COR-L47 (cell line): ENCODE measurements at places on chromosomes 2 and 18.

DNA sequence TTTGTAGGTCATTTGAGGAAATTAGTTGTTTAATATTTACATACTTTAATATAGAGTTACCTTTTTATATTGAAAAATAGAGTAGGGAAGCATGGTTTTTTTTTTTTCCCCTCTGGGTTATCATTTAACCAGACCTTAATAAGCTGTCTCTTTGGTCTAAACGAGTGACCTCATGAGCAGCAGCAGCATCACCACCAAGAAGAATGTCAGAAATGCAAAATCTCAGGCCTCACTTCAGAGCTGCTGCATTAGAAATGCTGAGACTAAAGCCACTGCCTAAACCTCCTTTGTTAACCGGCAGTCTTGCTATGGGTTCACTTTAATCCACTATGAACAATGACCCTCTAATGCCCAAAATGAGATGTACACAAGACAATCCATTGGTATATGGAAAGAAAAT, 733.7 kb upstream of the FAM98A start:
- no peak for DNase-seq

- DNase-seq = no peak
Observed at GRCh38 chr2:169815849-169816248, 8.9 kb downstream of the METTL5 start.

GRCh38 chr2:12436935-12437561, 279.7 kb upstream of the TRIB2 start:
- DNase-seq = no peak

- no peak for DNase-seq
Observed at GRCh38 chr18:23401400-23402347, 51.4 kb upstream of the RIOK3 start.

GRCh38 chr2:237171396-237171795, 85.7 kb downstream of the COPS8 start:
- DNase-seq = no peak

- no peak for DNase-seq
Observed at GRCh38 chr2:128745946-128746345, 427.3 kb upstream of the HS6ST1 start.

- peak; percentile 80 for DNase-seq
Observed at GRCh38 chr2:11829947-11830707, 83.7 kb downstream of the LPIN1 start.

DNA sequence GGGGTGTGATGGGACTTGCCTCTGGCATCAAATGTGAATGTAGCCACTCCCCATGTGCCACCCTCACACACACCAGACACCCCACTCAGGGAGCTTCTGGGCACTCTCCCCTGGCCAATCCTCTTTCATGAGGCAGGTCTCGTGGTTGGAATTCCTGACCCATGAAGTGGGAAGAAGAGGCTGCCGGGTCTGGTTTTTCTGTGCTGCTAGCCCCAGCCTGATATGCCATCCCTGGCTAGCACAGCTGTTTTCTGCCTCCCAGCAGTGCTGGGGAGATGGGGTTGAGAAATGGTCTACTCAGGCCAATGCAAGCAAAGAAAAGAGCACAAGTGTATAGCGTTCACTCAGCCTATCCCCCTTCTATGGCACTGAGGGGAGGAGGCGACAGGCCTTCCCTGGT, 1.2 kb upstream of the C2orf72 start:
- no peak for DNase-seq

- DNase-seq = no peak
Observed at GRCh38 chr18:74936343-74936742, 272.6 kb downstream of the PTGR3 start.

DNA sequence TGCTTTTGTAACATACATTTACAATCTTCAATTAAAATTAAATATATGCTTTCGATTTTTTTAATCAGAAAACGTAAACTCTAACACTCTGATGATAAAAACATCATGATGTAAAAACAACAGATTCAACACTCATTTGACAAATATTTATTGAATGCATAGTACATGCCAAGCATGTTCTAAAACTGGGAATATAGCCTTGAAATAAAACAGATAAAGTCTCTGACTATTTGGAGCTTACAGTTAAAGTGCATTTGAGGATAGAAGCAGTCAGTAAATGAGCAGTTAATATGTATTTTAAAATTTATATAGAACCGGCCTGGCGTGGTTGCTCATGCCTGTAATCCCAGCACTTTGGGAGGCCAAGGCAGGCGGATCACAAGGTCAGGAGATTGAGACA, 47.8 kb downstream of the TMX3 start:
- no peak for DNase-seq

GRCh38 chr2:235829726-235830125, 335.9 kb downstream of the AGAP1 start:
- DNase-seq = no peak

DNA sequence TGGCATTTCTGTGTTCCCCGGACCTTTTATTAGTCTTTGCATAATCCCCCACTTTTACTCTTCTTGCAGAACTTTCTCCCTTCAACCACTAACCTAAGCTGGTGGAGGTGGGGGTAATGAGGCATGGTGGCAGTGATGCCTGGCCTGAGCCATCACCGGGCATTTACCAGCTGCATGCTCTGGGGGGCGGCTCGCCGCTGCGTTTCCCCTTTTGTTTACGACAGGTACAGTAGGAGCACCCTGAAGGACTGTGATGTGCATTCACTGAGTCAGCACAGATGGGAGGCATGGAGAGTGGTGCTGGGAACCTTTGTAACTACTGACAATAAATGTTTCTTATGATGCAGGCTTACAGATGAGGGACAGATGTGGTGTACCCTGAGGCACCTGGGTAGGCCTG, 46.9 kb downstream of the PLEKHB2 start:
- DNase-seq = no peak

DNA sequence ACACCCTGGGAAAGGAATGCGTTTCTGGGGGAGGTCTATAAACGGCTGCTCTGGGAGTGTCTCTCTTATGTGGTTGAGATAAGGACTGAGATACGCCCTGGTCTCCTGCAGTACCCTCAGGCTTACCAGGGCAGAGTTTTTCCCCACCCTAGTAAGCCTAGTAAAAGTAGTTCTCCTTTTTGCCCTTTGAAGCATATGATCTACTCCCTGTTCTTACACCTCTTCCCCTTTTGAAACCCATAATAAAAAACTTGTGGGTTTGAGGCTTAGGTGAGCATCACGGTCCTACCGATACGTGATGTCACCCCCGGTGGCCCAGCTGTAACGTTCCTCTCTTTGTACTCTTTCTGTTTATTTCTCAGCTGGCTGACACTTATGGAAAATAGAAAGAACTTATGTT, 97.4 kb downstream of the FSIP2 start:
- DNase-seq = no peak

- DNase-seq = peak; percentile 7
Observed at GRCh38 chr18:77619525-77619924, 369.9 kb downstream of the GALR1 start.

- no peak for DNase-seq
Observed at GRCh38 chr2:239022437-239023260, 174.8 kb downstream of the TWIST2 start.

- no peak for DNase-seq
Observed at GRCh38 chr18:59787998-59788790, 91.0 kb upstream of the CCBE1 start.

DNA sequence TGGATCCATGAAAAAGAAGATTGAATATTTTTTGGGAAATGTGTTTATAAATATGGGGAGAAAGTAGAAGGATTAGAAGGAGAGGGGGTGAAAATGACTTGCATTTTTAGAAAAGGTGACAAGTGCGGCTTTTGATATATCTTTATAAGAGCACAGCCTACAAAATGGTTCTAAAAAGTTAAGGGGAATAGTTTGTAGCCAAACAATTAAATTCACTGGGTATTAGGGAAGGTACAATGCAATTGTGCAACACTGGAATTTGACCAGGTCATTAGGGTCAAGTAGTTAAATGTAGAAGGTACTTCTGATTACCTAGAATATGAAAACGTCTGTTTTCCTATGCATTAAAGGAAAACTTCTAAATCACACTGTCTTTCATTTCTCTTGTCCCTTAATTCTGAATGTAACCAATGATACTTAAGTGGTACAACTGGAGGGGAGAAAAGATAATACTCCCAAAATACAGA, 44.5 kb upstream of the SERTAD2 start:
- DNase-seq = no peak

- no peak for DNase-seq
Observed at GRCh38 chr18:23453680-23454058, 582 bp downstream of the RIOK3 start.

- DNase-seq = no peak
Observed at GRCh38 chr2:41934329-41934958, 113.4 kb upstream of the PKDCC start.

- no peak for DNase-seq
Observed at GRCh38 chr2:156765450-156765849, 329.3 kb downstream of the GPD2 start.

DNA sequence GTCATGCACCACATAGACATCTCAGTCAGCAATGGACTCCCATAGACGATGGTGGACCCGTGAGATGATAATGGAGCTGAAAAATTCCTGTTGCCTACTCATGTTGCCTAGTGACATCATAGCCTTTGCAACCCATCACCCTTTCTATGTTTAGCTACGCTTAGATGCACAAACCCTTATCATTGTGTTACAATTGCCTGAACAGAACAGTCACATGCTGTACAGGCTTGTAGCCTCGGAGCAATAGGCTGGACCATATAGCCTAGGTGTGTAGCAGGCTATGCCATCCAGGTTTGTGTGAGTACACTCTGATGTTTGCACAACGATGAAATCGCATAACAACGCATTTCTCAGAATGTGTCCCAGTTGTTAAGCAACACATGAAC, 221.6 kb downstream of the ALPK2 start:
- DNase-seq = no peak

DNA sequence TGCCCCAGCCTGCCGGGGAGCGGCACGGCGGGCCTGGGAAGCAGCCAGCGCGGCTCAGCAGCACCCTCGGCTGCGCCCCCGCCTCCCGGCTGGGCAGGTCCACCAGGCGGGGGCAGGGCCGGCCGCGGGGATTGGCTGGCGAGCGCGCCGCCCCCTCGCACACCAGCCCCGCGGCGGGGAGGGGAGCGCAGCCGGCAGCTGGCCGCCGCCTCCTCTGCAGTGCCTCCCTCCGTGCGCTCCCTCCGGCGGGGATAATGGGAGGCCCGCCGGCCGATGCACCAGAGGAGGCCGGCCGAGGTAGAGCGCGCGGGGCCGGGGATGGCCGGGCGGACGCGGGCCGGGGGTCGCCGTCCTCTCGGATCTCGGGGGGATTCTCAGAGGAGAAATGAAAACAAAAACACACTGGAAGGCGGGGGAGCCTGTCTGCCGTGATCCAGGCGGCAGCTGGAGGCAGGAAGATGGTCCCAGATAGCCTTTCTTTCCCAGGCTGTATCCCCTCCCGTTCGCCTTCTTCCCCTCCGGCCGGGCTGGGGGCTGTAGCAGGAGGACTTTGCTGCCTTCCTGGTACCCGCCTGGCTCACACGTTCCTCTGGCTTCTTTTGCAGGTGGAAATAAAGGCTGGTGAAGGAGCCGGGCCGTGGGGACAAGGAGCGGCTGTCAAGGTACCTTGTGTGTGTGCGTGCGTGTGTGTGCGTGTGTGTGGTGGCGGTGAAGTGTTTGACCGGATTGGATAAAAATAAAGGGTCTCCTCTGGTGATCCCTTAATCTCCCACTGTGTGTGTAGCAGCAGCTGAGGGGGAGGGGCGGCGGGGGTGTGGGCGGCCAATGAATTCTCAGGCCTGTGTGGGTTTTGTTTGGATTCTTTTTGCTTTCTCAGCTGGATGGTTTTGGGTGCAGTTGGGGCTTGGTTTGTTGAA, 18.1 kb downstream of the TET3 start:
- DNase-seq = peak; percentile 87

- DNase-seq = no peak
Observed at GRCh38 chr2:216344206-216344949, 27.9 kb downstream of the MARCHF4 start.
